ENCODE measurements at places on chromosomes 16 and 17.

- peaks cover 99% of the 10 kb centered on the region for H3K36me3 ChIP-seq
- no peaks in the 10 kb centered on the region for H3K27me3 ChIP-seq
- no peak overlapping the region for H3K27ac ChIP-seq
- H3K4me3 ChIP-seq: no peak overlapping the region
- H3K4me1 ChIP-seq: no peaks in the 10 kb centered on the region
- DNase-seq: peak; percentile 15
Observed at GRCh38 chr16:31187808-31188189, 7.9 kb downstream of the FUS start.

DNA sequence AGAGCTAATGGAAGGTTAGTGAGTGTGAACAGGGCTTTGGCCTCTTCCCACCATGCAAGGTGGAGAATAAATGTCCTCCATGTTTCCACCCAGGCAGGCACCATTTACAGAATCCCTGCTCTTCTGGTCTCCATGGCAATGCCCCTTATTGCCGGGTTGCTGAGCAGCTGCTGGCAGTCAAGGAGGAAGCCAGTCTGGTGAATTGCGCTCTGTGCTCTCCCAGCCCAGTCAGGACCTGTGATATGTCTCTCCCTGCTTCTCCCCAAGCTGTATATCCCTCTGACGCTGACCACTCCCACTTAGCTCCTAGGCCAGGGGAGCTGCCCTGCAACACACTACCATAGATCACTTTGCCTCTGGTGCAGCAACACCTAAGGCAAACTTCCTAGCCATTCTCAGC is 402.1 kb upstream of the ERCC4 start:
- H3K27me3 ChIP-seq: no peaks in the 10 kb centered on the region
- H3K4me1 ChIP-seq: no peaks in the 10 kb centered on the region

DNA sequence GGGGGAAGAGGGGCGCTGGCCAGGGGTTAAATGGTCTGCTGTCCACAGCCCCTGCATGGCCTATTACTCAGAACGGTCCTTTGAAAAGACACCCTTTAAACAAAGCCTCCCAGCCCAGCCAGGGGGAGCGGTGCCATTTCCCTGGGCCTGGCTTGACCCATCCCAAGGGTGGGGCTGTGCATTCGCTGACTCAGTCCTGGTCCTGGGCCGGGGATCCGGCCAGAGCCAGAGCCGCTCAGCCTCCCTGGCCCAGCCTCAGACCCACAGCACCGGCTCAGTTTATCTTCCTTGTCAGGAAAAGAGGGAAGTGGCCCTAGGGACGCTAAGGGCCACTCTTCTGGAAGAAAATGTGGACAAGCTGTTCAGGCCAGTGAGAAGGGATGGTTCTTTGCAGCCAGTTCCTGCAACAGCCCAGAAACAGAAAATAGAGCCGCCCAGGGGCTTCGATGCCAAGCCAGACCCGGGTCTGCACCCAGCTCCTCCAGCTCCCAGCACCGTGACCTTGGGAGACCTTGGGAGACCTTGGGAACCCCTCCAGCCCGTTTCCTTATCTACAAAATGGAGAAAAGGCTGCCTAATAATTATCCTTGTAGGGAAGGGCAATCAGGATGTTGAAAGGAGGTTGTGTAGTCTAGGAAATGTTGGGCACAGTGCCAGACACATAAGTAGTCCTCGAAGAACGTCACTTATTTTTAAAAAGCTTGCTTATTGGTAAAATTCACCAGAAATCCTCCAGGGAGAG is 82.5 kb downstream of the ZDHHC7 start:
- H3K27me3 ChIP-seq: no peaks in the 10 kb centered on the region
- H3K4me1 ChIP-seq: peaks cover 3% of the 10 kb centered on the region
- H3K27ac ChIP-seq: no peak overlapping the region
- no peak overlapping the region for H3K4me3 ChIP-seq

- peak overlapping the region; percentile 65 for H3K4me3 ChIP-seq
- H3K36me3 ChIP-seq: peaks cover 5% of the 10 kb centered on the region
- H3K27me3 ChIP-seq: no peaks in the 10 kb centered on the region
- no peak for DNase-seq
- H3K27ac ChIP-seq: no peak overlapping the region
Observed at GRCh38 chr16:58684001-58684353, 593 bp downstream of the SLC38A7 start.

- peaks cover 9% of the 10 kb centered on the region for H3K36me3 ChIP-seq
- H3K4me1 ChIP-seq: no peaks in the 10 kb centered on the region
- no peak overlapping the region for H3K4me3 ChIP-seq
Observed at GRCh38 chr17:21190078-21190477, 23.9 kb downstream of the TMEM11 start.

DNA sequence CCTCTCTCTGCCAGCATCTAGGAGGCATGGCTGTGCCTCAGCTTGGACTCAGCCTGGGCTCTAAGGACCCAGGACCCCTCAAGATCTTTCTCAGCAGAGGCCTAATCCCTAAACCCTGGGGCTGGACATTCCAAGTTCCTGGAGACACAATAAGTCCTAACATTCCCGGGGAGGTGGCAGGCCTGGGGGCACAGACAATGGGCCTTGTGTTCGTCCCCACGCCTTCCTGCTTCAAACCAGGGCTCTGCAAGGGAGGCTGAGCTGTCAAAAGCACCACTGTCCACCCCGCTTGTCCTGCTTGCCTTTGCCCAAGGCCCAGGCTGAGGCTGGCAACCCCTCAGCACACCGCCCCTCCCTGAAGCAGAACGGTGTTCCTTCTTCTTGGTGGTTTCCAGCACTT is 13.7 kb downstream of the SDK2 start:
- no peak for DNase-seq
- H3K27me3 ChIP-seq: no peaks in the 10 kb centered on the region
- H3K4me3 ChIP-seq: no peak overlapping the region
- H3K36me3 ChIP-seq: no peaks in the 10 kb centered on the region
- H3K4me1 ChIP-seq: peaks cover 19% of the 10 kb centered on the region

- peaks cover 27% of the 10 kb centered on the region for H3K27me3 ChIP-seq
- peak; percentile 43 for DNase-seq
- peaks cover 17% of the 10 kb centered on the region for H3K4me1 ChIP-seq
- no peak overlapping the region for H3K27ac ChIP-seq
- no peaks in the 10 kb centered on the region for H3K36me3 ChIP-seq
- no peak overlapping the region for H3K4me3 ChIP-seq
Observed at GRCh38 chr16:86303787-86304678, 206.3 kb upstream of the FOXF1 start.

GRCh38 chr17:49557312-49558024 is 18.2 kb upstream of the NXPH3 start:
- DNase-seq: no peak
- no peaks in the 10 kb centered on the region for H3K36me3 ChIP-seq
- H3K27ac ChIP-seq: no peak overlapping the region
- no peaks in the 10 kb centered on the region for H3K4me1 ChIP-seq
- H3K4me3 ChIP-seq: no peak overlapping the region
- H3K27me3 ChIP-seq: no peaks in the 10 kb centered on the region

GRCh38 chr17:61254904-61255303 is 144.7 kb upstream of the TBX2 start:
- no peak overlapping the region for H3K27ac ChIP-seq
- no peak for DNase-seq
- H3K4me1 ChIP-seq: peaks cover 20% of the 10 kb centered on the region
- no peaks in the 10 kb centered on the region for H3K27me3 ChIP-seq
- no peak overlapping the region for H3K4me3 ChIP-seq
- H3K36me3 ChIP-seq: no peaks in the 10 kb centered on the region

DNA sequence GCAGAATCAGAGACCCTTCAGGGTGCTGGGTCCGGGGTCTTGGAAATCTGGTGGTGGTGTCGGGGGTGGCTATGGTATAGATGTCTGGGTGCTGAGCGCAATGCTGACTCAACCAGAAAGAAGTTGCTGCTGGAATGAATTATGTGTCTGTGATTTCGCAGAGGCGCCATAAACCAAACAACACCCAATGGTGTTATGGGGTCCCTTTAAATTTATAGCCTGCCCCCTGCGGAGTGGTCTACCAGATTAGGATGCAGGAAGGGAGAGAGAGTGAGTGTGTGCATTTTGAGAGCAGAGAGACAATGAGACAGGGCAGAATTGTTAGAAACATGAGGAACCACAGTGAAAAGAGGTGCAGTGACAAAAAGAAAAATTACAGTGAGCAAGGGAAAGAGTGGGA is 100.7 kb upstream of the CDH11 start:
- no peak for DNase-seq
- no peaks in the 10 kb centered on the region for H3K27me3 ChIP-seq
- no peaks in the 10 kb centered on the region for H3K4me1 ChIP-seq
- no peaks in the 10 kb centered on the region for H3K36me3 ChIP-seq

GRCh38 chr16:65059406-65059980 is 62.4 kb downstream of the CDH11 start:
- no peak overlapping the region for H3K4me3 ChIP-seq
- no peaks in the 10 kb centered on the region for H3K4me1 ChIP-seq
- no peak overlapping the region for H3K27ac ChIP-seq
- DNase-seq: no peak
- no peaks in the 10 kb centered on the region for H3K27me3 ChIP-seq

DNA sequence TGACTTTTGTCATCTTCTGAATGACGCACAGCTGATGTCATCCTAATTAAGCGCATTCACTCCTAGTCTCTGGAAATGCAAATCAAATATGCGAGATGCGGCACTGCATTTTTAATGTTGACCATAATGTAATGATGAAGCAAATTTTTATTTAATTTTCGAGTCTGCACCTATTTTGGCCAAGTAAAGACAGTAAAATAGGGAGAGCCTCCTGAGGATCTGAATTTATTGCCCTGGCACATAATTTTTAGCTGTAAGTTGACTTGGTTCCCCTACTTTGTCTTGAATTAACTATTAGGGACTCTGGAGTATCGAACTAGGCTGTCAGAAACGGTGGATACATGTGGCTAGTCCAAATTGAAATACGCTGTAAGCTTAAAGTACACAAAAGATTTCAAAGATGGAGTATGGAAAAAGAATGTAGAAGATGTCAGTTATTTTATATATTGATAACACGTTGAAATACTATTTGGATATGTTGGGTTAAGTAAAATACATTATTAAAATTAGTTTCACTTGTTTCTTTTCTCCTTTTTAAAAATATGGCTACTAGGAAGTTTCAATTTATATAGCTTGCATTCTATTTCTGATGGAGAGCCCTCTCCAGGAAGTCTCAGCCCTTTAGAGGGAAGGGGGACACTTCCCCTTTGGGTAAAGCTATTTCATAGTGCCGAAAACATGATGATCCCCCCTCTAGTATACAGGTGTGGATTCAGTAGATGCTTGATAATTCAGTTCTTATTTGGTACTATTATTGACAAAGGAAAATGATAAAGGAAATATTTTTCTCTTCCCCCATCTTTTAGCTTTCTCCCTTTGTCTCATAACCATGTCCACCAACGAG is 991 bp downstream of the KPNA2 start:
- H3K4me3 ChIP-seq: peak overlapping the region; percentile 92
- DNase-seq: no peak
- peak overlapping the region; percentile 57 for H3K27ac ChIP-seq
- peaks cover 54% of the 10 kb centered on the region for H3K36me3 ChIP-seq

DNA sequence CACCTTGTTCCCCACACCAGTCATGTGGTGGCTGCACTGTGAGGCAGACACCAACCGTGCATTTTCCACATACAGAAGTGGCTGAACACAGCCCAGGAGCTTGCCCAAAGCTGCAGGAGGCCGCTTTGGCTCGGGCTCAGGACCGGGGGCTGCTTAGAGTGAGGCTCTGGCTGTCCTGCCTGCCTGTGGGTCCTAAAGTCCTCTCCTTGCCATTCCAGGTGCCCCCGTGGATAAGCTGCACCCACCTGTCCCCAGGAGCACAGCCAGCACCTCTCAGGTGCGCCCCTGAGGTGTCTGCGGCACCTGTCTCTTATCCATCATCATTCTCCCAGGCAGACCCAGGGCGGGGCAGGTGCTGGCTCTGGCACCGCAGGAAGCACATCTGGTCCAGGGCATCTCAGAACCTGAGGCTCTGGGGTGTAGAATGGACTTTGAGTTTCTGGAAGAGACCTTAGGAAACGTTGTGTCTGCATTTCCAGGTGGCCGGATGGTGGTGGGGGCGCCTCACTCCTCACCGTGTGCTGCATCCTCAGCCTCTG is 180.5 kb upstream of the ZNF469 start:
- no peaks in the 10 kb centered on the region for H3K27me3 ChIP-seq
- no peak overlapping the region for H3K27ac ChIP-seq
- peak; percentile 39 for DNase-seq

DNA sequence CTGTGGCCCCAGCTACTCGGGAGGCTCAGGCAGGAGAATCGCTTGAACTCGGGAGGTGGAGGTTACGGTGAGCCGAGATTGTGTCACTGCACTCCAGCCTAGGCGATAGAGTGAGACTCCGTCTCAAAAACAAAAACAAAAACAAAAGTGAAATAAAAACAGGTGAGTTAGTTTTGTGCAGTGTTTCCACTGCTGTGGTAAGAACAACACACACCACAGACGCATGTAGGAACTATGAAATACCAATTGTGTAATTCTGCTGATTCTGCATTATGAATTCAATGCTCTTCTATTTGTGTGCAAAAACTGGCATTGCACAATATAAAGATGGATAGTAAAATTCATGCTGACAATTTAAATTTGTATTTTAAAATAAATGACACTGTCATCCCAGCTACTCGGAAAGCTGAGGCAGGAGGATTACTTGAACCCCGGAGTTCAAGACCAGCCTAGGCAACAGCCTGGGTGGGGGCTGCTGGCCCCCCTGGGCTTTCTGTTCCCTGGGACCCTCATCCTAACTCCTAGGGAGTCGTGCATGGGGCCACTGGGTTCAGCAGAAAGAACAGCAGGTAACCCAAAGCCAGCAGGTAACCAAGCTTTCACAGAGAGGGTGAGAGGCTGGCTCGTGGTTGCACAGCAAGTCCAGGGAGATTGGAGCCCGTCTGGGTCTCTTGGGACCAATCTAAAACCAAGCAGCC is 10.6 kb upstream of the RHBDF2 start:
- no peak overlapping the region for H3K4me3 ChIP-seq
- H3K36me3 ChIP-seq: no peaks in the 10 kb centered on the region
- DNase-seq: no peak
- H3K4me1 ChIP-seq: no peaks in the 10 kb centered on the region

GRCh38 chr17:10130263-10130662 is 68.1 kb downstream of the GAS7 start:
- H3K27ac ChIP-seq: no peak overlapping the region
- no peaks in the 10 kb centered on the region for H3K27me3 ChIP-seq
- DNase-seq: no peak
- H3K36me3 ChIP-seq: no peaks in the 10 kb centered on the region

DNA sequence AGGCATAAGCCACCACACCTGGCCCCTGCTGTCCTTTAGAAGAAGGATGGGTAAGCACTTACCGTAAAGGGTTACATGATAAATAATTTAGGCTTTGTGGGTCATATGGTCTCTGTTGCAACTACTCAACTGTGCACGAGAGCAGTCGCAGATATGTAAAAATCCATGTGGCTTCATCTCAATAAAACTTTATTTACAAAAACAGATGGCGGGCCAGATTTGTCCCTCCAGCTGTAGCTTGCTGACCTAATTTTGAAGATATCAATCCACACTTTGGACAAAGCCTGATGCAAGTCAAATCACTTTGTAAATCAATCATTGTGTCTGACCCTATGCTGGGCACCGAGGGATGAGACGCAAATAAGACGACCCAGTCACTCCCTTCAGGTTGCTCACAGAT is 12.1 kb downstream of the TEKT5 start:
- H3K27ac ChIP-seq: no peak overlapping the region
- DNase-seq: no peak
- no peaks in the 10 kb centered on the region for H3K36me3 ChIP-seq
- no peak overlapping the region for H3K4me3 ChIP-seq
- H3K27me3 ChIP-seq: no peaks in the 10 kb centered on the region
- no peaks in the 10 kb centered on the region for H3K4me1 ChIP-seq

GRCh38 chr16:75340741-75341491 is 89.5 kb upstream of the BCAR1 start:
- H3K27me3 ChIP-seq: no peaks in the 10 kb centered on the region
- no peak overlapping the region for H3K4me3 ChIP-seq
- H3K36me3 ChIP-seq: peaks cover 12% of the 10 kb centered on the region
- DNase-seq: no peak
- H3K27ac ChIP-seq: no peak overlapping the region

Data from RWPE2 (cell line).